ELR (cell line): ENCODE measurements at places on chromosomes 5 and 9.

DNA sequence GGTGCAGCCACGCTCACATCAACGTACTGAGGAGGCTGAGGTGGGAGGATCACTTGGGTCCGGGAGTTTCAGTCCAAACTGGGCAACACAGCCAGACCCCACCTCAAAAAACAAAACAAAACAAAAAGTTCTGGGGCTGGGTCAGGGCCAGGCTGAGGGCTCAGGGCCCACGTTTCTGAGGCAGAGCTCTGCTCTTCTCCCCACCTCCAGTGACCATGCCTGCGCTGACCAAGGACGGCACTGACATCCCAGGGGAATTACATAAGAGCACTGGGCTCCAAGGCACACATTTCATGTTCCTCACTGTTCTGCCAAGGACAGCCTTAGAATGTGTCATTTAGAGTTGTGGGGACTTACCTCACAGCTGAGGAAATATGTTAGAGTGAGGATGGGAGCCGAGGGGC, 40.4 kb upstream of the TESK1 start:
- no peak for DNase-seq

GRCh38 chr5:140690376-140690932, 716 bp downstream of the HARS1 start:
- DNase-seq = peak; percentile 30

DNA sequence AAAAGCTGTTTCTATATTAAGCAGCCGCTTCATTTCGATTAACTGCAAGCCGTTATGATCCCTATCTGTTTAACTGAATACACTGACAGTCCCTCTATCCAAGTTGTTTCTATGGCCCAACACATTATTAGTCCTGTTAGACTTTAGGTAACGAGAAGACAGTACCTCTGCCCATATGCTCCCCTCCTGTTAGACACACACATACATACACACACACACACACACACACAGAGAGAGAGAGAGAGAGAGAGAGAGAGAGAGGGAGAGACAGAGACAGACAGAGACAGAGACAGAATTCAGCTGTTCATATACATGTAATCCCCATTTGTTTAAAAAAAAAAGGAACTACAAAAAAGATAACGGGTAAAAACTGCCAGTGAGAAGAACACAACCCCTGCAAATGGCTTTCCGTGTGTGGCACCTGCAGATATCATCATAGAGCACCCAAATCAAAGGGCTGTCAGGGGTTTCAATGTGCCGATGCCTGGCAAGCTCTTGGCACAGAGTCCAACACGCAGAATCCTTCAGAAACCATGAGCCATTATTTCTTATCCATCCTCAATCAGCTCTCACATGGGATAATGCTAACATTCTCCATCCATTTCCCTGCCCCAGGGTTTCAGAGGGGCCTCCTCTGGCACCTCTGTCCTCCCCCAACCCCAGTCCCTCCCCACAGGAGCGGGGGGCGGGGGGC, 144.0 kb downstream of the MYO10 start:
- no peak for DNase-seq

GRCh38 chr5:40333459-40334241, 346.1 kb upstream of the PTGER4 start:
- peak; percentile 75 for DNase-seq

- peak; percentile 56 for DNase-seq
Measured at GRCh38 chr5:142320851-142321560, 3.8 kb downstream of the SPRY4 start.

GRCh38 chr9:29282121-29282520, 1708.8 kb upstream of the C9orf72 start:
- peak; percentile 24 for DNase-seq

- DNase-seq = no peak
Measured at GRCh38 chr9:22447618-22448305, 1.1 kb downstream of the DMRTA1 start.

DNA sequence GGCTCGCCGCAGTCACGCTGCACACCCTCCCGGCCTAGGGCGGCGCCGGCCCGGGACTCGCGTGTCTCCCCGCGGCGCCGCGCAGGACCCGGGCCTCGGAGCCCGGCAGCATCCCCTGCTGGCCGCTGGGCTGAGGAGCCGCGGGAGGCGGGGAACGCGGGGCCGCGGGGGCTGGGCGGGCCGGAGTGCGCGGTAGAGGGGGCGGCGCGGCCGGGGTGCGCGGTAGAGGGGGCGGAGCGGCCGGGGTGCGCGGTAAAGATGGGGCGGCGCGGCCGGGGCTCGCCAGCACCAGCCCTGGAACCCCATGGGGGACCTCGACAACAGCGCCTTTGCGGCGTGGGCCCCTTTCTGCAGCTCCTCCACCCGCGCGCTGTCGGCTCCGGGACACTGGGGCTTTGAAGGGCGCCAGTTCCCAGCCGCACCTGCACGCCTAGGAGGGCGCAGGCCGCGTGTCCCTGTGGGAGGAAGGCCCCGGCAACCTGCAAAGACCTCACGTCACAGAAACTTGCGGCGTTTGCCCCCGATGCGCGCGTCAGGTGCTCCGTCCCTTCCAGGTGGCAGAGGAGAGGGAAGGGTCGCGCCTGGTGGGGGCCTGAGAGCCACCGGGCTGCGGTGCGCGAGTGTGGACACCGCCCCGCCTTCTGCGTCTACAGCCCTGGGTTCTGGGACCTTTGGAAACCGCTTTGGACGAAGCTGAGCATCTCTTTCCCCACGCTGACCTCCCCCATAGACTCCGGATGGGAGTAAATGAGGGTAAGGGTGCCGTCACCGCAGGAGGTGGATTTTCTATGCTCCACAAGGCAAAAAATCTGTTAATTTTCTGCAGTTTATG, 49.6 kb downstream of the NSUN2 start:
- no peak for DNase-seq

DNA sequence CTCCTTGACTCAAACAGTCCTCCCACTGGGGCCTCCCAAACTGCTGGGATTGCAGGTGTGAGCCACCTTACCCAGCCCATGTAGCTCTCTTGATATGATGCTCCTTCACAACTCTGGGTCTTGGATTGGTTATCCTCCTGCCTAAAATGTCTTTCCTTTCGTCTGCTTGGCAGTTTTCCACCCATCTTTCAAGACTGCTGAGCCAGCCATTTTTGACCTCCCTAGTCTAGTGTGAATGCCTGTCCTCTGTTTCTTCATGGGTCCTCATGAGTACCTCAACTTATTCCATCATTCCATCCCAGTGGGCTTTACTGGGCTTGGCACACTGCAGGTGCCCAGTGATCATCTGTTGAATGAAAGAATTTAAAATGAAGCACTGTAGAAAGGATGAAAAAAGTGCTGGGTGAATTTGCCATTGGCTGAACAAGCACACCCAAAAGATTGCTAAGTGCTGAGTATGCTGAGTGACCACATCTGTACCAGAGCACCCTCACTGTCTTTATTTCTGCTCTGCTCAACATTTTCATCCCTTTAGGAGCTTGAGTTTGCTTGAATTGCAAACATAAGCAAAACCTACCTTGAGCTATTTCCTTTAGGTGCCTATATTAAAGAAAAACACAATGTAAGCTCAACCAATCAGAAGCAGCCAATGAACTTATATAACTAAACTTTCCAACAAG, 84.8 kb upstream of the FAM169A start:
- no peak for DNase-seq

DNA sequence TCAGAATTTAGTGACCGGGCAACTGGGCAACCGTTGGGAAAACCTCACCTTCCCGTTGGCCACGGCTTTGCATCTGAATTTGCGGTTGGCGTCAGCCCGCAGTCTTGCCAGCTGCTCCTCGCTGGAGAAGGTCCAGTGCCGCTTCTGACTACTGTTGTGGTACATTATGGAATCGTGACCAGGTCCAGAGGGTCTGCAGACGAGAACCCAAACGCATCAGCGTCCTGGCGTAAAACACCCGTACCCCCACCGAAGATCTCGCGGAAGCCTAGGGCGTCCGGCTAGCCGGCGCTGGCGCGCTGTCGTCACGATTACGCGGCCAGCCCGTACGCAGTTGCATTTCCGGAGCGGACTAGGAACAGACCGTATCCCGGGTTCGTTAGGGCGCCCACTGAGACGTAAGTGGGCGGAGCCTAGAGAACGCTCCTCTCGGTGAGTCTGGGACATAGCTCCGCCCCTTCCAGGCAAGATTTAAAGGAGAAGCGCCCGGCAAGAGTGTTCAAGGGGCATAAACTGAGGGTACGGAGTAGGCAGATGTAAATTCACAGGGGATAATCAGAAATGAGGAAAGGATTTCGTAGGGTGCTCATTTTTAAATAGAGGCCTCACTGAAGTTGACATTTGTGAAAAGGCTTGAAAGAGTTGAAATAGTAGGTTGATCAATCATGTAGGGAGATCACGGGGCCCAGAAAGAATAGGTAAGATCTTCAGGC, at the start of gene CCNH:
CCNH (minus strand) TSS at position 301 of the 713 bp plus-strand sequence; CDS start at position 165, 136 bp downstream.
- DNase-seq = peak; percentile 99

GRCh38 chr5:55969956-55970355, 24.8 kb downstream of the IL6ST start:
- peak; percentile 54 for DNase-seq

DNA sequence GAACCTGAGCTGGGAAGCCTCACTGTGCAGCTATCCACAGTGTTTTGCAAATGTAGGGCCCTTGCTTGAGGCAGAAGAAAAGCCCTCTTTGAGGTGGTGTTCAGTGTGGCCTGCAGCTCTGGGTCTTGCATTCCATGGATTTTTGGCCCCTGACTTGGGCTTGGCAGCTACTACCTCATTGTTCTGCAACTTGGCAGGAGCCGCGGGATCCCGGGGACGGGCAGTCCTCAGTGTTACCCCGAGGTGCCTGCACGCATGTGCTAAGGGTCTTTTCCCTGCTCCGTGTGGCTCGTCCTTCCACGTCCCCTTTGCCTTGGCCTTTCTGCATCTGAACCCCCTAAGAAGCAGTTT, 39.8 kb downstream of the NEK6 start:
- peak; percentile 97 for DNase-seq

GRCh38 chr5:9833871-9834270, 203.7 kb upstream of the TAS2R1 start:
- DNase-seq = no peak

DNA sequence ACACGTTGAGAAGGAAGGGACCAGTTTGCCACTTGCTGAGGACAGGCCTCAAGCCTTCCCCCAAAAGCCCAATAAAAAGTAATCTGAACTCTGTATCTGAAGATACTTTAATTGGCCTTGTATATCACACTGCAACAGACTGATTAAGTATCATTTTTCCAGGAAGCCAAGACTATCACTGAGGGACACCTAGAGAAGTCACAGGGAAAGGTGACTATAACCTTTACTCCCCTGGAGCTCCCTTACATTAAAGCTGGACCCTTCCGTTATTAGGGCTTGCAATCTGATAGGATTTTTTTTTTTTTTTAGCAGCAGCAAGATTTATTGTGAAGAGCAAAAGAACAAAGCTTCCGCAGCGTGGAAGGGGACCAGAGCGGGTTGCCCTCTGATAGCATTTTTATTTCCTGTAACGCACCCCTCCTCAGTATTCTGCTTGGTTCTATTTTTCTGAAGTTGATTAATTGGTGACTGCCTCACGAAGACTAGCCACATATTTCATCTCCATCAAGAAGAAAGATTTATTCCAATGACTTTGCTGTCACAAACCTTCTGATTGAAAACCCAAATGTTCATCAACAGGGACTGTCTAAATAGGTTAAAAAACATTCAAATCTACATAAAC, 2.7 kb downstream of the CDC14B start:
- DNase-seq = no peak

DNA sequence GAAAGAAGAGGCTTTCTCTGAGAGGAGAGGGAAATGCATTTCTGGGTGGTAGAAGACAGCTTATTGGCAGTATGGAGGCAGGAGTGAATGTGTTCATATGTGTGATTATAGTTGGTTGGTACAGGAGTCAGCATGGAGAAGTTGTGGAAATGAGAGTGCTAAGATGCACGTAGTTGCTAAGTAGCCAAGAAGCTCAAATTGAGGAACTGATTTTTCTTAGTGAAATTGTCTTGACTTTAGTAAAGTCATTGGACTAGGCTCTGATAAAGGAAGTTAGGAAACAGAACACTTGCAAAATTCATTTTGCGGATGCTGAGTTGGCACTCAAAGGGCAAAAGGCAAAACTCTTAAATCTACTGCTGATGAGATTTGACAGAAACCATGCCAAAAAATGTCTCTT, 158.9 kb upstream of the VCAN start:
- DNase-seq = no peak

GRCh38 chr9:96522366-96522765, 72.4 kb downstream of the HABP4 start:
- no peak for DNase-seq

- DNase-seq = peak; percentile 79
Measured at GRCh38 chr5:141369994-141370848, at the start of gene PCDHGB3. TSS of gene PCDHGB3 (plus strand) at chr5:141370242. CDS start at chr5:141370395, 153 bp downstream.

GRCh38 chr5:60540856-60541805, 158.8 kb downstream of the DEPDC1B start:
- DNase-seq = no peak

DNA sequence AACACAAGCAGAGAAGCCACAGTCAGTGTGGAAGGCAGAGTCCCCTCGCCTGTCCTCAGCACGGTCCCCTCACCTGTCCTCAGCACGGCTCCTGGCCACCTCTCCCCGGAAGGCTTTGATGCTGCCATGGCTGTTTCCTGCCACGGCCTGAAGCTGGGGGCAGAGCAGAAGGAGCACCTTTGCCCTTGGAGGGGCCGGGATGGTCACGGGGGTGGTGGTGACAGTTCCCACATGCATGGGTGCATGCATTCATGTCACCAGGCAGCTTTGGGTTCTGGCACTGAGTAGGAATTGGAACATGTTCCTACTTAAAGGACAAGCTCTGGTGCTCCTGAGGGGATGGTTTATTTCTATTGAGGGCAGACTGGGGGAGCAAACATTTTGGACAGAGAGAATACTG, 57.8 kb upstream of the PHYKPL start:
- DNase-seq = no peak

DNA sequence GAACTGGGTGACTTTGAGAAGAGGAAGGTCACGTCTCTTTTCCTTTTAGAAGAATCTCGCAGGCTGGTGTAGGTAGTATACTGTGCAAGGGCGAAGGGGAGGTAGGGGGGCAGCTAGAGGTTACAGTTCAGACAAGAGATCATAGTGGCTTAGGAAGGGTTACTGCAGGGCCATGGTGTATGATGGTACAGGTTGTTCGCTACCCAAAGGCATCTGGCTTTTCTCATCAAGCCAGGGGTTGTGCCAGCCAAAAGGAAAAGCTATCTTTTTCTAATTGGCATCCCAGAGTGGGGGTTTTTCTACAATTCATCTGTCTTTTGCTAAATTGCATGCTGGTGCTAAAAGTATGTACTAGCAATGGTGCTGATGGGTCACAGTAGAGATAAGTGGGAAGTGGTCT, 22.8 kb downstream of the MAMDC2 start:
- DNase-seq = no peak

DNA sequence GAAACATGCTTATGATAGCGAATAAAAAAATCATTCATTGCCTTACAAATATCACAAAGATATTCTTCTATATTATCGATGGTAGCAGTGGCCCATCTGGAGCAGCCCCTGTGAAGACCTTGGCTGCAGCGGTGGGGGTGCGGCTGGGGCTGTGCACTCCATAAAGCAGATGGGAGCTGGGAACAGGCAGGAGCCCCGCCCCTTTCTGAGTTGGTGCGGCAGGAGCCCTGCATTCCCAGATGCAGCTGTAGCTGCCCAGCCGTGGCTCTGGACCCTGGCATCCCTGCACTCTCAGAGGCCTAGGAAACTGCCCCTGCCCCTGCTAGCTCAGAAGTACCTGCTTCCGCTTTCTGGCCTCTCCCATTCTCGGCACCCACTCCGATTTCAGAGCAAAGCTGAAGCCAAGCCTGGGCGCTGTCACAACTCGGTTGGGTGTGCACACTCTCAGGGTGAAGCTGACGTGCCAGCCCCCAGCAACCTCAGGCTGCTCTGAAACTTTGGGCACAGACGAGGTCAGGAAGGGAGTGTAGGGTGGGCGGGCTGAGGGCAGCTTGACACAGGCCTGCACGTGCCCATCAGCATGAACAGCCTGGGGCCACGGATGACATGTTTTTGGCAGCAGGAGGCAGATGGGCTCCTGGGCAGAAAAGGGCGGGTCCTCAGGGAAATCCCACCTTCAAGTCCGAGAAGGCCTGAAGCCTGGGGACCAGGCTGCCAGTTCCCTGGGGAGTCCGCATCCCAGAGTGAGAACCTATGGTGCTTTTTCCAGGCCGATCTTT, 1440.8 kb upstream of the ACO1 start:
- DNase-seq = no peak
